ENCODE measurements at places on chromosomes 1 and 21.

GRCh38 chr1:110523011-110523410 is 4.0 kb upstream of the KCNA10 start:
- DNase-seq: no peak

DNA sequence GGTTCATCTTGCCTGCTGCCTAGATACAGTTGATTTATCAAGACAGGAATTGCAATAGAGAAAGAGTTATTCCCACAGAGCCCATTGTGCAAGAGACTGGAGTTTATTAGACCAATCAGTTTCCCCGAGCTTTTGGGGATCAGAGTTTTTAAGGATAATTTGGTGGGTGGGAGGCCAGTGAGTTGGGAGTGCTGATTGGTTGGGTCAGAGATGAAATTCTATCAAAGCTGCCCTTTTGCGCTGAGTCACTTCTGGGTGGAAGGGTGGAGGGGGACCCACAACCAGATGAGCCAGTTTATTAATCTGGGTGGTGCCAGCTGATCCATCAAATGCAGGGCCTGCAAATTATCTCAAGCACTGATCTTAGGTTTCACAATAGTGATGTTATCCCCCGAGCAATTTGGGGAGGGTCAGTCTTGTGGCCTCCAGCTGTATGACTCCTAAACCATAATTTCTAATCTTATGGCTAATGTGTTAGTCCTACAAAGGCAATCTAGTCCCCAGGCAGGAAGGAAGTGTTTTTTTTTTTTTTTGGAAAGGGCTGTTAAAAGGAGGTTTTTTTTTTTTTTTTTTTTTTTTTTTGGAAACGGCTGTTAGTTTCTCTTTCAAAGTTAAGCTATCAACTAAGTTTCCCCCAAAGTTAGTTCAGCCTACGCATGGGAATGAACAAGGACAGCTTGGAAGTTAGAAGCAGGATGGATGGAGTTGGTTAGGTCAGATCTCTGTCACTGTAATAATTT is 7.4 kb downstream of the SLC16A4 start:
- no peak for DNase-seq

DNA sequence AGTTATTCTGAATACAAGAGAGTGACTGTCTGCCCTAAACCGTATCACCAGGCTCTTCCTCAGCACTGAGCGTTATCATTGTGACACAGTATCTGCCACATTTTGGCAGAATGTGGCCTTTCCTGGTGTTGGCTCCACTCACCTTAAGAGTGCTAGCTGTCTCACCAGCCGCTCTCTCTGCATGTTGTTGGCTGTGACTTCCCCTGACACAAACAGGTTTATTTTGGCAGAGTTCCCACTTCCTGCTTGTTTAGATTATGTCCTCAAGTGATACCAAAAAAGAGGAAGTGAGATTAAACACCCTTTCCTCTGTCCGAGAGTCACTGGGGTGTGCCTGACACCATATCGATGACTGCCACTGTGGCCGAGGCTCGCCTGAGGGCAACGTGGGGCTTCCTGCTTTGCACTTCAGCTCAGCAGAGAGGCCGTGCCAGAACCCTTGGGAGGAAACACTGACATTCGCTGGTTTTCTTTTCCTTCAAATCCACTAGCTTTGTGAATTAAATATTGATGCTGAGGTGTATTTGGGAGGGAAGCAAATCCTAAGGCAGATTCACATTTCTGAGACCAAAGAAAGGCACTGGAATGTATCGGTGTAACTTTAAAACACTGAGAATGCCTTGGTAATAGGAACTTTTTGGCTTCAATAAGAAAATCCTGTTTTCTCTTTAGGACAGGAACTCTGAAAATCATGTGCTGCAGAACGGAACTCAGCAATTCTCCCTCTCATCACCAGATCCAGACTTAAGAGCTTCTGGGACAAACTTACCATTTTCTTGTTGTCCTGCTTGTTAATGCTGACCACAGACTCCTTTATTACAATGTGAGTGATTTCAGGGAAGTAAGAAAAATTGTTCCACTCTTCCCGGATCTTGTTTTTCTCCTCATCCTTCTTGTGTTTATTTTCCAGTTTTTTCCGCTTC is 102.1 kb downstream of the JAK1 start:
- DNase-seq: no peak

DNA sequence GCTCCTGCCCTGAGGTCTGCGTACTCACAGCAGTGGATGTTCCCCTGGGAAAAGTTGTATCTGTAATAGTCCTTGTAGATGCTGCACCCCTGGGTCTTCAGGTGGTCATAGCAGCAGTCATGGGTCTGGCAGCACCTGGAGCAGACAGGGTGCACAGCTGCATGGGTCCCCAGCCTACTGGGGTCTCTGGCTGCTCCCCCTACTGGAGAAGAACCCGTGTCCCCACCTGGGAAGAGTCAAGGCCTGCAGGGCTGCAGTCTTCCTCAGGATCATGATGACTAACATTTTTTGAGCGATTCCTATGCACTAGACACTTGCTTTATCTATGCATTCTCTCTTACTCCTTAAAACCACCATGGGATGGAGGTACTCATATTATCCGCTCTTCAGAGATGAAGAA is 3.9 kb downstream of the PLA2G2D start:
- no peak for DNase-seq

DNA sequence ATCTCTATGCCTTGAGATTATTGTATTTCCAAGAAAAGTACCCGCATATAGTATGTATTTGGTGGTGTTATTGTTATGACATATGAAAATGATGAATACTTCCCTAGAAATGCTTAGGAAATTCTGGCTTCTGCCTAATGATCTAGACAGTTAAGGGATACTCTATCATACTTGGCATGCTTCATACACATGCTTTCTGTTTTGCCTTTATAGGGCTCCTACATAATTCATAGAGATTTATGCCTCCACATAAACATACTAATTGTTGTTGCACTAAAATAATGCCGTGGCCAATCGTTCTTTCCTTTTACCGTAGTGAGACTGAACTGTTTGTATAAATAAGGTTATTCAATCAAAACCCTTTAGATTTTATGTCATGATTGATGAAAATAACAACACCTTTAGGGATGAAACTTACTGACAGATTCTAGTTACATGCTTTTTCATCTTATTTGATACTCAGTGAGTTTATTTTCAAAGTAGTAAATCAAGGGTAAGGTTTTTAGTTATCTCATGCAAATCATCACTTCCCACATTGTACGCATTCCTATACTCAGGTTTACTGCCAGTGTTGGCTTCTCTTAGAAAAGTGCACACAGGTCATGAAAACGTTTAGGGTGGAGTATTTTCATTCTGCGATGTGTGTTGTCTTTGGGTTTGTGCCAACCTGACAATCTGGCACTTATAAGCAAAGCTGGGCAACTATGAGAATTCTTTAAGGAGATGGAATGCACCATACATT is 40.5 kb upstream of the SCYL3 start:
- peak; percentile 22 for DNase-seq

DNA sequence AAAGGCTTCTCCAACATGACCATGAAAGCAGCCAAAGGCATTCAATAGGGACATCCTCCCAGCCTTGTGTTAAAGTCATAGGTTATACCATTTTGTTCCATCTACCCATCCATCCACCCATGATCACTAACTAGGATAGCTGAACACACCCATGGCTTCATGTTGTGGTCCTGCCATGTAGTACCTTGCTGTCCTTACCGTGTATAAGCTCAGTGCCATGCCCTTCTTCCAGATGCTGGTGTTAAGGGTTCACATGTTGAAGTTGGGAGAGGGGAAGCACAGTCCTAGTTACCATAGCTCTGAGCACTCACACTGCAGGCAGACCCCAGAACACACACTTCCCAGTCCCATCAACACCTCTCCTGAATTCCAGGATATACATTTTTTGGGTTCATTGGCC is 51.5 kb downstream of the ATP5PO start:
- DNase-seq: no peak

DNA sequence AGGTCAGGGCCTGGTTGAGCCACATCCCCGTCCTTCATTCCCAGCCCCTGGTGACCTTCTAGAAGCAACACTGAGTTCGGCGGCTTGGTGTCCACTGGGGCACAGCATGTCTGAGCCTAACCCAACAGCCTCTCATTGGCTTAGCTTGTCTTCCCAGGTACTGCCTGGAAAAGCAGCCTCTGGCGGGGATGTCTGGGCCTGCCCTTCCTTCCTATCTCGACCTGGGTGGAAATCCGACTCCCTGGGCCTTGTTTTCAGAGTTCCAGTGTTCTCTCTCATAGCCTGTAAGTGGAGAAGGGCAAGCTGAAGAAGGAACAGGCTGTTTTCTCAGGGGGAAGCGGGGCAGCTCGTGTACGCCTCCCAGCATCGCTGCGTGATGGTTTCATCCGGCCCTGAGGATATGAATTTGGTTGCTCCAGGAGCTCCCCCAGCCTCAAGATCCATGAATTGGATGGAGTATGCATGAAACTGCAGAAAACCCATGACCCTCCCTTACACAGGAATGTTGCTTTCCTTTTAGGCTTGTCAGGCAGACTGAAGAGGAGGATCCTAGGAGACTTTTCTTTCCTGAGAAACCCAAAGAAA is 116.5 kb upstream of the IRF2BP2 start:
- no peak for DNase-seq

GRCh38 chr1:150612014-150612345 is 17.4 kb downstream of the ENSA start:
- DNase-seq: no peak

DNA sequence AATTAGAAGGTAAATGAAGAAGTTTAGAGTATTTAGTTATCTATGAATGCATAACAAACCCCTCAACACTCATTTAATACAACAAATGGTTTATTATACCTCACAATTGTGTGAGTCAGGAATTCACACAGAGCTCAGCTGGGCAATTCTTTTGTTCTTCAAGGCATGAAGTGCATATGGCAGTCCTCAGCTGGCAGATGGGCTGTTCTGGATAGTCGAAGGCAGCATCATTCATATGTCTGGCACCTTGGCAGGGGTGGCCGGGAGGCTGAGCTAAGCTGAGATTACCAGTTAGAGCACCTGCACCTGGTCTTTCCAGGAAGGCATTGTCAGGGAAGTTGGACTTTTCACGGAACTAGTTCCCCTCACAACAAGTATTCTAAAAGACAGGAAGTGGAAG is 286.2 kb upstream of the DUSP10 start:
- DNase-seq: no peak

GRCh38 chr1:167106119-167106461 is 12.2 kb downstream of the STYXL2 start:
- no peak for DNase-seq

GRCh38 chr1:85330711-85331290 is 54.4 kb upstream of the BCL10 start:
- peak; percentile 42 for DNase-seq

- DNase-seq: no peak
These were observed 6.0 kb upstream of the DIP2A start for GRCh38 chr21:46452710-46453109.

GRCh38 chr1:234961456-234962339 is 166.9 kb downstream of the TOMM20 start:
- DNase-seq: peak; percentile 71

DNA sequence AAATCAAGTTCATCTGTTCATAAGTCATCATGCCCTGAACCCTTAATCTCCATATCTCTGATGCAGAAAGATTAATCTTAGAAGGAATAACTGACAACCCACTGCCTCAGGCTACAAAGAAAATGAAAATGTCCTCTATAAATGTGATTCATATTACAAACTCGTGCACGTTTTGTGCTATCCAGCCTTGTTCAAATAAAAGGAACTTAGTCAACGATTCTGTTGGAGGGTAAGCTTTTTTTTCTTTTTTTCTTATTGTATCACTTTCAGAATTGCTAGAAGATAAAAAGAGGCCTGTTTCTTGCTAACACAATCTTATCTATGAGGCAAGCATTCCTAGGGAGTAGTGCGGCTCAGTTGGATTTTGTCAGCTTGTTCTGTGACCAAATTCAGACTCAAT is 228.4 kb downstream of the TM2D1 start:
- no peak for DNase-seq

- DNase-seq: no peak
These were observed 643 bp downstream of the CFAP298 start for GRCh38 chr21:32611471-32611997.

GRCh38 chr1:2238361-2239012 is 10.4 kb downstream of the SKI start:
- DNase-seq: no peak

DNA sequence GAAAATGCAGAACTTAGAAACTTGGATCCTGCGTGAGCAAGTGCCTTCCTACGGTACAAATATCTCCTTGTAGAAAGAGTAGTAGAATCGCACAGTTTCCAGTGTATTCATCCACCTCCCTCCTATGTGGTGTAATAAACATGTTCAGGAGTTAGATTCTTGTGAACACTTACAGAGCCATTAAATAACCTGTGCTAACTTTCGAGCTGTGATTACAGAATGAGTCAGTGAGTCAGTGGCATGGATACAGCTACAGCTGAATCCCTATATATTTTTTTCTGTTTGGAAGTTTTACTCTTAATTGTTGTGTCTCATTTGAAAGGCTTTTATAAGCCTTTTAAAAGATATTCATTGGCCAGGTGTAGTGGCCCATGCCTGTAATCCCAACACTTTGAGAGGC is 148.7 kb downstream of the EDEM3 start:
- DNase-seq: no peak

DNA sequence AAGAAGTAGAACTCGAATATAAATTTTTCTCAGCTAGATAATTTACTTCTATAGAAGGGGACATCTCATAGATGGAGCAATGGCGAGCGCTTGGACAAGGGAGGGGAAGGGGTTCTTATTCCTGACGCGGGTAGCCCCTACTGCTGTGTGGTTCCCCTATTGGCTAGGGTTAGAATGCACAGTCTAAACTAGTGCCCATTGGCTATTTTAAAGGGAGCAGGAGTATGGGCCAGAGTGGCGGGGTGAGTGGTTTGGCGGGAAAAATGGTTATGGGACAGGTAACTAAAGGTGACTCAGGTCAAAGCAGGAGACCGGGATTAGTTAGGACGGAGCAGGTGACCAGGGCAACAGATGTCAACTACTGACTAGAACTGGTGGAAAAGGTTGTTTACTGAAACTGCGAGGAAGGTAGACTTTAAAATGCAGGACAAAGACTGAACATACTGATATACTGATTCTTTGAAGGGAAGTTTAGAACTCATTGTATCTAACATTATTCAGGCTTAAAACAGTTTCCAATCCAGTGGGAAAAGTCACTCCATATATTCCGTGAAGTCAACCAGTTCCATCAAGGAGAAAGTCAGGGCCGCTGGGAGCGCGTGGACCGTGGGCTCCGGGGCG is 940 bp upstream of the ATAD3A start:
- peak; percentile 15 for DNase-seq

DNA sequence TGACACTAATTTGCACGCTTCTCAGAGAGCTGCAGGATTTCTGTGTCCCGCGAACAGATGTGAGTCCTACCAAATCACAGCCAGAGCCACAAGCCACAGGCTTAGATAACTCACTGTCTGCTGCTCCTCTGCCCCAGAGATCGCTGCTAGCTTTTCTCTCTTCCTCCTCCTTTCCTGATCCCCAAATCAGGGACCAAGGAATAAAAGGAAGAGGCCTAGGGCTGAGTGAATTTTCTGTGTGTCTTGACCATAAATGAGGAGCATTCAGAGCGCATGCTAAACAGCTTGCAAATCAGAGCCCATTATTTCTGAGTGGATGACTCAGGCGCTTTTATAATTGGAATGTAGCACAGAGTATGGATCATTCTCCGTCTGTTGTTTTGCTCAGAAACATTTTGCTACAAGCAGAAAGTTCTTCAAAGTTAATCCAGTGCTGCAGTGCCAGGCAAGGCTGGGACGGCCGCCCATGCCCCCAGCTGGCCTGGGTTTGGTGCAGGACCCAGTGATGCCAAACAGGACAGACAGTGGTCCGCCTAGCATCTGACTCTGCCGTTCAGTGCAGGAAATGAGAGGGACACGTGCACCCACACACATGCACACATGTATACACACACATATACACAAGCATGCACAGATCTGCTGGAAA is 38.2 kb downstream of the KCNAB2 start:
- no peak for DNase-seq

GRCh38 chr1:70202173-70202758 is 3.1 kb downstream of the LRRC40 start:
- DNase-seq: no peak

Data from renal cortex interstitium (tissue), 15 donors.